Left forelimb (tissue), 1 donor: ENCODE measurements at places on chromosomes 12 and 14.
A peak's percentile ranks its signal among the peaks of the same experiment; 100 is the strongest.

DNA sequence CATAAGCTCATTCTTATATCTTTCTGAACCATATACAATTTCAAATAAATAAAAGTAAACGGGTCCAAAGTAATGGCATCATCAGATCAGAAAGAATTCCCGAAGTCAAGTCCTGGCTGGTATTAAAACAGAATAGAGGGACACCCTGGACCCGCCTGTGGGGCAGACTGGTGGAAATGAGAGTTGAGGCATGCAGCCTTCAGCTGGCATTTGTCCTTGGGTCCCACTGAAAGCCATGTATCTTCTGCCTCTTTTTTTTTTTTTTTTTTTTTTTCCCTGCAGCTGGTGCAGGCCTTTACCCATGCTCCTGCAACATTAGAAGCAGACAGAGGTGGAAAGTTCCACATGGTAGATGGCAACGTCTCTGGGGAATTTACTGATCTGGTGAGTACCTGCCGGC is 9.9 kb downstream of the AHSA1 start:
- no peak for DNase-seq

GRCh38 chr14:30264161-30264560 is 294.8 kb upstream of the G2E3 start:
- no peak for DNase-seq

DNA sequence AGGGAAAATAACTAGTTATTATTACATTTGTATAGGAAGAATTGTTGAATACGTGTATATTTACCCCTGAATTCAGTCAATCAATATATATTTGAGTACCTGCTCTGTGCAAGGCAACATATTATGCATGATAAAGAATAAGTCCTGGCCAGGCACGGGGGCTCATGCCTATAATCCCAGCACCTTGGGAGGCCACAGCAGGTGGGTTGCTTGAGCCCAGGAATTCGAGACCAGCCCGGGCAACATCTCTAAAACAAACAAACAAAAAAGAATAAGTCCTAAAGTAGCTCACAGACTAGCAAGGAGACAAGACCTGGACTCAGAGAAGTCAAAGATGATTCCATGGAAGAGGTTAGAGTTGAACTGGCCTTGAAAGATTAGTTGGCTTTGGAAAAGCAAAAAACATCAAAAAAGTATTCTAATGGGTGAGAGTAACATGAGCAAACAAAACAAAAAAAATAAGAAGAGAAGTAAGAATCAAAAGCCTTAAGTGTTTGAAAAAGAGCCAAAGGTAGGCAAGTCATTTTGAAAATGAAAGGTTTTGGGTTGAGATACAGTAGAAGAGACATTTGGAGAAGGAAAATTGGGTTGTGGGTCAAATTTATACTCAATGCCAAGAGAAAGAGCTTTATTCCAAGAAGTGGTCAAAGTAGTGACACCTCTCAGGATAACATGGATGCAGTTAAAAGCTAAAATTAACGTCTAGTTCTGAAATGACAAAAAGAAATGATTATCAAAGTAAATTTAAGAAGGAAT is 115.2 kb upstream of the BCAT1 start:
- no peak for DNase-seq

DNA sequence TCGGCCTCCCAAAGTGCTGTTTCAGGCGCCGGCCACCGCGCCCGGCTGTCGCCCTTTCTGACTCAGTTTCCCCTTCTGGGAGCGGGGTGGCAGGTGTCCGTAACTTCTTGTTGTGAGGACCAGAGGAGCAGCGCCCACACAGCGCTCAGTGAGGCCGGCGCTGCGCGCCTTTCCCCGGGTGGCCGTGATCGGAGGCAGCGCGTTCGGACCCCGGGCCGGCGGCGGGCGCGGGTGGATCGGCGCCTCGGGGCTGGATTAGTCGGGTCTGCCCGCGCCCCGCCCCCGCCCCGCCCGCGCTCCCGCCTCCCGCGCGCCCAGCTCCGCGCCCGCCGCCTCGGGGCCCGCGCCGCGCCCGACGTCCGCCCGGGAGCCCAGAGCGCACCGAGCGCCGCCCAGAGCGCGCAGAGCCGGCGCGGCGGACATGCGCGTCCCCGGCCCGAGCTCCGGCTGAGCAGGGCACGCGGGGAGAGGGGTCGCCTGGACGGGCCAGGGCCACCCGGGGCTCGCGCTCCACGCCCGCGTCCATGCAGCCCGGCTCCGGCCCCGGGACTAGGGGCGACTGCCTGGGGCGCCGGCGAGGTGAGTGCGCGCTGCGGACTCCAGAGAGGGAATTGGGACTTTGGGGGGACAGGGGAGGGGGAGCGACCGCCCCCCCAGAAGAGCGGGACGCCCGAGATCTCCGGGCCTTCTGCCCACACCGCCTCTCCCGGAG is 50.6 kb downstream of the LRCOL1 start:
- DNase-seq, result peak; percentile 80

GRCh38 chr12:5008661-5009060 is 35.0 kb upstream of the KCNA5 start:
- DNase-seq, result no peak

GRCh38 chr12:57887631-57888408 is 41.3 kb upstream of the CTDSP2 start:
- DNase-seq, result peak; percentile 77

DNA sequence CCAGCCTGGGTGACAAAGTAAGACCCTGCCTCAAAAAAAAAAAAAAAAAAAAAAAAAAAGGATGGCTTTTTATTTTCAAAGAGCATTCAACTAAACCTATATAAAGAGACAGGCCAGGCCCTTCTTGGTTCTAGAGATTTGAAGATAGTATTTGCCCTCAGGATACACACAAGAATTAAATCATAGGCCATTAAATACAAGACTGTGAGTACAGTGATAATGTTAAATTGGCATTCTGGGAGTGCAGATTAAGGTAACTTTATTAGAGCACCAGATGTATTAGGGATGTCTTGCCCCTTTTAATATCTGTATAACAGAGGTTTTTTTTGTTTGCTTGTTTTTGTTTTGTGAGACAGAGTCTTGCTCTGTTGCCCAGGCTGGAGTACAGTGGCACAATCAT is 61.3 kb downstream of the ATF7IP start:
- DNase-seq, result no peak

GRCh38 chr12:108338915-108339657 is at the start of gene CMKLR1:
TSS of gene CMKLR1 (minus strand) at chr12:108339311. CDS start at chr12:108293591, 45,720 bp downstream.
- peak; percentile 74 for DNase-seq

DNA sequence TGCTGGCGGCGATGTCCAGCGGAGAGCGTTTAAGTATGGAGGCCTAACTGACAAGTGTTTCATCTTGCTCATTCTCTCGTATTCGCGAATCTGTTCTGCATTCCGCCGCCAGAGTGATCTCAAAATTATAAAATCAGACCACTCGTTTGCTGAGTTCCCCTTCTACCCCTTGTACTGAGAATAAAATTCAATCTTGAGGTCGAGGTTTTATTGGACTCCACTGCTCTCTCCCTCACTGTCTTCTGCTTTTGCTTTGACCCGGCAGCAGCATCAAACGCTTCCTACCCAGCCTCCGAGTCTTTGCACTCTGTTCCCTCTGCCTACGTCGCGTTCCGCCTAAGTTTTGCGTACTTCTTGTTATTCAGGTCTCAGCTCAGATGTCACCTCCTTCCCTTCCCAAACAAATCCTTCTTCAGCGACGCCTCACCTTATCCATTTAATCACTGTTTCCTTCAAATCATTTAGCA is 462 bp downstream of the KNTC1 start:
- DNase-seq, result no peak

- no peak for DNase-seq
Measured at GRCh38 chr12:71846322-71846940, 6.9 kb downstream of the TBC1D15 start.

GRCh38 chr12:8664228-8664913 is 1.7 kb upstream of the MFAP5 start:
- DNase-seq, result peak; percentile 85

DNA sequence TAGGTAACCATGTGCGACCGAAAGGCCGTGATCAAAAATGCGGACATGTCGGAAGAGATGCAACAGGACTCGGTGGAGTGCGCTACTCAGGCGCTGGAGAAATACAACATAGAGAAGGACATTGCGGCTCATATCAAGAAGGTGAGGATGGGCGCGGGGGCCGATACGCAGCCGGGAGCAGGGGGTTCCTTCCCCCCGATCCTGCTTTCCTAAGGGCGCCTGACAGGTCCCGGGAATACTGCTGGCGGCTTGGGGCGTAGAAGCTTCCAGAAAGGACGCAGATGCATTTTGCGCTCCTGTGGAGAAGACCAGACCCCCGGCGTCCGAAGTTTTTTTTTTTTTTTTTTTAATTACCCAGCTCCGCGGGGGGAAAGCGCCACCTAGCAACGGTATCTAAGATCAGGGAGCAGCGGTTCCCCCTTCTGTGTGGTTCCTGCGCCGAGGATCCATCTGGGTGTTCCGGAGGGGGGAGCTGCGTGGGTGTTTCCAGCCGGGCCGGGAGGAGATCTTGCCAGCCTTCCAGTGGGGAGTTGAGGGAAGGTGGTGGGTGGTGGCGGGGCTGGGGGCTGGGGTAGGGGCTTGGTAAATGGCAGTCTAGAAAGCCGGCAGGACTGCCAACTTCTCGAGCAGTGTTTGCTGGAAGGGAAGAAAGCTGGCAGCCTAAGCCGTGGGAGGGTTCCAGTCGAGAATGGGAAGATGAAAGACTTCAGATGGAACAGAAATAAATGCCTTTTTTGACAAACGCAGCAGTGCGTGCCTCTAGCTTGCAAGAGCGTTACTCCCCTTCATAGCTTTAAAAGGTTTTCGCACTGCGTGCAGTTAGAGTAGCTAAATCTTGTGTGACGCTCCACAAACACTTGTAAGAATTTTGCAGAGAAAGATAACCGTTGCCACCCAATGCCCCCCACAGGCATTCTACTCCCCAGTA is 764 bp downstream of the DYNLL1 start:
- peak; percentile 73 for DNase-seq

- DNase-seq, result no peak
Measured at GRCh38 chr14:79597566-79597965, 613.7 kb downstream of the DIO2 start.

DNA sequence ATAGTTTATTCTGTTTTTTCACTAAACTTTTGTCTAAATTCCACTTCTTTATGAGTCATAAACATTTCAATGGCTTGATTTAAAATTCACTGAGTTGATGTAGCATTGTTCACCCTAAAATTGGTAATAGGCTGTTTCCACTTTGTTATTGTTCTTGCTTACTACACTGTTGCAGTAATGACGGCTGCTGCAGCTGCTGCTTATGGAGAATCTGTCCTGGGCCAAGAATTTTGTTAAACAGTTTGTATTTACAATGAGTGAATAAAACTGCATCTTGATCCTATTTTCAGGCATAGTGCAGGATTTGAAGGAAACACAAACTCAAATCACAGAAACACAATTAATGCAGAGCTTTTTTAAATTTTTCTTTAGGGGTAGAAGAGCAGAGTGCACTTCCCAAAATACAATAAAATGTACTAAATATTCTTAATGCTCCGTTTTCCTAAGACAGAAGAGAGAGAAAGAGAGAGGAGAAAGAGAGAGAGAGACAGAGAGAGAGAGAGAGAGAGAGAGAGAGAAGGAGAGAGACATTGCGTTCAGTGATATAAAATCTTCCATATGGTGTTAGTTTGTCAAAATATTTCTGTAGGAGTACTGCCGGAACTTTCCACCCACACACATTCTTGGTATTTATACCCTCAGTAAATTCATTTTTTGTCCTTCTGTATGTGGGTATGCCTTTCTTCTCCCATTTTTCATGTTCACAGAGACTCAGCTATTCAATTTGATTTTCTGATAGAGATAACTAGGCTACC is 266.4 kb downstream of the LRFN5 start:
- no peak for DNase-seq

DNA sequence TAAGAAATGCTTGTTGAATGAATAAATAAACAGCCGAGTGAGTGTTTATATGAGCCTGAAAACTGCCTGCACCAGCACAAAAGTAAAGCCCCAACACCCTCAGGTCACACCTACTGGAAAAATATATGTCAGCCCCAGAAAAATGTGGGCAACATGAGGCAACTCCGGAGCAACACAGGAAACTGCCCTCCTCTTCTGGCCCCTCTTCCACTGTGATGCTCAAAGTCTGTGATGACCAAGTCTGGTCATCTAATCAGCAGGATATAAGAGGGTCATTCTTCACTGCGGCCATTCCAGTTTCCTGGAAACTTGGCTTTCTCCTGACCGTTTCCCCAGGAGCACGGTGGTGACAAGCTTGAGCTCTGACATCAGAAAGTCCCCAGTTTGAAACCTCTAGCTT is 159.6 kb upstream of the PZP start:
- no peak for DNase-seq

GRCh38 chr14:69373104-69373503 is 25.0 kb downstream of the ERH start:
- DNase-seq, result no peak

DNA sequence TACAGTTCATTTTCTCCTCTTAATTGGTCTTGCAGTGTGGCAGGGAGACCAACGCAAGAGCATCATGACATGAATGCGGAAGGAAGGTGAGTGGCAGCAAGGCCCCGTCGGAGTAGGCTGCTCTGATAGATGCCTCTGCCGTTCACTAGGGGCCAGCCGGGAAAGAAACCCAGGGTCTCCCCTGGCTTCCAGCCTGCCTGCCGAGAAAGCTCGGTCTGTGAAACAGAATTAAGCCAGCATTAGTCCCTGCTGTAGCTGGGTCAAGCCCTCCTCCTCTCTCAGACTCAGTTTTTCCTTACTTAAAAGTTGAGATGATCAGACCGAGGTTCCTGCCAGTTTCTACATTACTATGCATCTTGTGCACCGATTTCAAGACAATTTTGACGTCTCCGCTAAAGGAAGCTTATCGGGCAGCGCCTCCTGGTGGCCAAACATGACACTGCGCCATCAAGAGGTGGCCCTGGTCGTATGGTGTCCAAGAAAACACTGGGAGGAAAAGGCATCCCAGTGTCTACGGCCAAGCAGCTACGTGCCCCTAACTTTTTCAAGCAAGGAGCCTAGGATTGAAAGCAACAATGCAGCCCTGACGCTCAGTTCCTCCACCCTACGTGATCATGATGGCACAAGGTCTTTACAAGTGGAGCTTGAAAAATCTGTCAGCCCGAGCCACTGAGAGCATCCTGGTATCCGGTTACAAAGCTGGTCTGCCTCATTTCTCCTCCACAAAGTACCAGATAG is 131.6 kb downstream of the KSR2 start:
- DNase-seq, result peak; percentile 82

- no peak for DNase-seq
Measured at GRCh38 chr12:10052193-10052913, 21.9 kb downstream of the CLEC9A start.

DNA sequence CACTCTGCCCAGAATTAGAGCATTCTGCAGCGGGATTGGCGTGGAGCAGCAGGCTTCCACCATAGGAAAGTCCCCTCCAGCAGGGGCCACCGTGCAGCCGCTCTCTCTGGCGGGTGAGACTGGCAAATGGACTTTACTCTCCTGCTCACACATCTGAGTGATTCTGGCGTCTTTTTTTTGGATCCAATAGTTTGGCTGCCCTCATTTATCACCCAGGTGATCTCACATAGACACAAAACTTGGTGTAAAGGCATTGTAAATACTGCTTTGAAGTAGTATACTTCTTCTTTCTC is 130.3 kb downstream of the TGFB3 start:
- no peak for DNase-seq

DNA sequence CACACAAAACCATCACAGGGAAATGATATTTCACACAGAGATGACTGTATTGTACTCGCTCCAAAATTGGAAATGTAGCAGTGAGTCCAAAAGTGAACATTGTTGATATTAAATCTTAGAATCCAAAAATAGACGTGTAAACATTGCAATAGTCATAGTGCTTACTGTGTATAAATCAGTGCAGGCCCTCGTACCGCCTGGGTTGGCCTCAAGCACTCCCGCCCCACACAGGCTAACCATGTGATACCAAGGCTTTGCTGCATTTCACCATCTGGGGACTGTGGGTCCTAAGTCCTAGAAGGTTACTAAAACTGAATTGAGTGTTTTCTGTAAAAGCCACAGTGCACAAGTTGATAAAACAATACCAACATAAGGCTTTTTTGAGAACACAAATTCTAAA is 107.3 kb downstream of the PPP2R5E start:
- no peak for DNase-seq
